Activated T-cell treated with anti-CD3 and anti-CD28 coated beads for 24 hours (primary cell): ENCODE measurements at places on chromosomes 11 and 22.

- peak; percentile 9 for DNase-seq
These were observed 12.6 kb upstream of the MAPK8IP1 start for GRCh38 chr11:45872651-45873356.

DNA sequence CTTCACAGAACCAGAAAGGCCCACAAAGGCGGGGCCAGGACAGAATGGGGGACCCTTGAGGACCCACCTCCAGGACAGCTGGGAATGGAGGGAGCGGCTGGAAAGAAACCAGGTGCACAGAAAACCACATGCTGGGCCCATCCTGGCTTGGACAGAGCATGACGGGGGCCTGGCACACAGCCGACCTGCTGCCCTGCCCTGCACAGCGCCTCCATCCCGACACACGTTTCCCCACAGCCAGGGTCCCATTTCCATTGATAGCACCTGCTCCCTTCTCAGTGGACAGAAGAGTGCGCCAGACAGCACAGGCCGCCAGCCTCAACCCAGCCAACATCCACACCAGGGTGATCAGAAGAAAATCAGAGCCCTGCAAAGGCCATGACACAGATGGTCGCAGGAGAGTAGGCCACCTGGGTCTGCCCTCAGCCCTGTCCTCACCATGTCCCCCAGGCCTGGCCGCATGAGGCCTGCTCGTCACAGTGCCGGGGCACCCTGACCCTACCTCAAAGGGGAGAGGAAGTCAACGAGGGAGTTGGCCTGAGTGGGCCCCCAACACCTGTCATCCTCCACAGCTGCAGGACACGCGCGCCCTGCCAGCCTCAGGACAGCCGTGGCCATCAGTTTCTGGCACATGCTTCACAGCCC lies 28.1 kb downstream of the BRD1 start:
- no peak for DNase-seq

GRCh38 chr11:69702769-69703452 lies 911 bp downstream of the FGF19 start:
- DNase-seq, result no peak

- no peak for DNase-seq
These were observed 36.7 kb downstream of the PPFIA1 start for GRCh38 chr11:70307176-70307575.

GRCh38 chr11:87879118-87879517 lies 296.1 kb downstream of the RAB38 start:
- no peak for DNase-seq

DNA sequence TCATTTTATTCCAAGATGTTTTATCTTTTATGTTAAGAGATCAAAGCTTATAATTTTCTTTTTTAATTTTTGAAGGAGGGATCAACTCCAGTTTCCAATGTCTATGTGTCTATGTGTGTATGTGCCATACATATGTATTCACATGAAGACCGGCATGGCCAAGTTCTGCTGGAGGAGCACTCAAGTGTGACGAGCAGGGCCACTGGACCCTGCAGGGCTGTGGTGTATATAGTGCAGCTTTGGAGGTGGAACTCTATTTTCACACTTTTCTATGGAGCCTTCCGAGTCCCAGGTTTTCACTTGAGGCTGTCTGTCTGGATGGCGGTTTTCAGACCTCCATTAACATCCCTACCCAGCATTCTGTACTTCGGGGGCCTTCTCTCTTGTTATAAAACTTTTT lies 36.5 kb upstream of the TTC12 start:
- DNase-seq, result no peak

- no peak for DNase-seq
These were observed 1115.6 kb upstream of the CNTN5 start for GRCh38 chr11:97905101-97905500.

GRCh38 chr11:70756756-70757155 lies 358.4 kb downstream of the CTTN start:
- no peak for DNase-seq

- no peak for DNase-seq
These were observed 2.2 kb downstream of the SLC35C1 start for GRCh38 chr11:45806937-45807791.

DNA sequence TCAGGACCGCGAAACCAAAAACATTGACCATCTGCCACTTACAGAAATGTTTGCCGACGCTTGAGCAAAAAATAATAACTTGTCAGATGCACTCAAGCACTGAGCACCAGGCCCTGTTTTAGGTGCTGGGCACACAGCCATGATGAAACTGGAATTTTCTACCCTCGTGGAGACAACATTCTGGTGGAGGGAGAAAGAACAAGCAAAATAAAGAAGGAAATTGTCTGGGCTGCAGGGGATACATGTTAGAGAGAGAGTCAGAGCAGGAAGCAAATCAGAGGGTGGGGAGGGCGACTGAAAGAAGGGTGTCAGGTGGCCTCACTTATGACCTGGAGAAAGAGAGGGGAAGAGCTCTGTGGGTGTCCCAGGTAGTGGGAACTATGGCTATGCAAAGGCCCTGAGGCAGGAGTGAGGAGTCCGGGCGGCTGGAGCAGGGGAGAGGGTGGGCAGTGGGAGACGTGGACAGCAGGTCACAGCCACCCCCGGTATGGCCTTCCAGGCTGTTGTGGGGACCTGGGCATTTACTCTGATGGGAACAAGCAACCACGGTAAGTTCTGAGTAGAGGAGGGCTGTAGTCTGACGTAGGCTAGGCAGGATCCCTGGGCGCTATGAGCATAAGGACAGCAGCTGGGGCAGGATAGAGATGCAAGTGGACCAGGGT lies 78.8 kb downstream of the MYEOV start:
- no peak for DNase-seq

DNA sequence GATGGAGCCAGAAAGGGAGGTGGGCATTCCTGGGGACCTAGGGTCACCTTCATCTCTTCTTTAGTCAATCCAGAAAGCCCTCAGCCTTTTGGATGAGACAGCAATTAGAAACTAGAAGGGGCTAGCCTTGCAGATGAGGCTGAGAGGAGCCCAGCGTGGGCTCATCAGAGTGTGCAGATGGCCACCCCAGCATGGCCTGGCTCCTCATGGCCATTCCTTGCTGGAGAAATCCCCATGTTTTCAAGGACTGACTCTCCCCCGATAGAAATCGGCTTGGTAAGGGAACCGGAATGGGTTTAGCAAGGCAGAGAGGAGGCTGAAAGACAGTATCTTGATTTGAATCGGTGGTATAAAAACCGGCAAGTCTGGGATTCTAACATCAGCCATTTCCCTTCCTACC lies 274.6 kb downstream of the BUD13 start:
- DNase-seq, result no peak

GRCh38 chr11:110410651-110411050 lies 19.1 kb upstream of the FDX1 start:
- DNase-seq, result no peak

- DNase-seq, result no peak
These were observed 12.6 kb downstream of the TNNT3 start for GRCh38 chr11:1932105-1932480.

DNA sequence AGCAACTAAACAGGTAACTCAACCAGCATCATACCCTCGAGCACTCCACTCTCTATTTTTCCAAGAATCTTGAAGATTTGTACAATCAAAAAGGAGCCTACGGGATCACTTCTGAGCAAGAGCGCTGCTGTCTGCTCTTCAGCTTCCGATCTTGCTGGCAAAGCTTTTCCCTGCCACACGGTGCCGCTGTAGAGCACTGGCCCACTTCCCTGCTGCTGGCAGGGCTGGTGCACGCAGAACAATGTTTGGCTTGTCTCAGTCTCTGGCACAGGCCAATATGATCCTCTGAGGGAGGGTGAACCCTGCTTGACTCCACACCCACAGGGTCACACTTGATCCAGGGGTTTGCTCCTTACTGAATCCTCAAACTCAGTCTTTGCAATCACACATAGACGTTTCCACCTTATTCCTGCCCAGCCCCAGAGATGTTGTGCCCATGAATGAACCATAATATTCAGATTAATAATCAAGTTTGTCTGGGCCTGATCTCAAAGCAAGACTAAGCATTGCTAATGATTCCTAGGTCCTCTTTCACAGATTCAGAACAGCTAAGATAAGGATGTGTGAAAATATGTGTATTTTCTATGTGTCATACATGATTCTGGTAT lies 536.6 kb downstream of the SOX6 start:
- peak; percentile 17 for DNase-seq

GRCh38 chr11:45278714-45279113 lies 7.4 kb downstream of the SYT13 start:
- no peak for DNase-seq

DNA sequence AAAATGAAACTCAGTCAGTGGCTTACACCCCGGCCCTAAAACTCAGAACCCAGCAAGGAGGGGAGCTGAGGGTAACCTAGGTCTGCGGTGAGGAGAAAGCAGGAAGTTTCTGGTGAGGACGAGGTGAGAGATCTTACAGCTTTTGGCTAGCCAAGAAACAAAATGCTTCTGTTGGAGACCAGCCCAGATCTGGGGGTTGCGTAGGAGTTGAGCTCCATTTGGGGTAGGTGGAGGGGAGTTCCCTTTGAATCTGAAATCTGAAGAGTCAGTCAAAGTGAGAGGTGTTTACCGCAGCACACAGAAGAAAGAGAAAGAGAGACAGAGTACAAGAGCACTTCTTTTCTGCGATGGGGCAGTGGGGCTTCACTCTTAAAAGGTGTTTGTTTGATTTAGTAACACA lies 29.6 kb downstream of the EHF start:
- peak; percentile 79 for DNase-seq

DNA sequence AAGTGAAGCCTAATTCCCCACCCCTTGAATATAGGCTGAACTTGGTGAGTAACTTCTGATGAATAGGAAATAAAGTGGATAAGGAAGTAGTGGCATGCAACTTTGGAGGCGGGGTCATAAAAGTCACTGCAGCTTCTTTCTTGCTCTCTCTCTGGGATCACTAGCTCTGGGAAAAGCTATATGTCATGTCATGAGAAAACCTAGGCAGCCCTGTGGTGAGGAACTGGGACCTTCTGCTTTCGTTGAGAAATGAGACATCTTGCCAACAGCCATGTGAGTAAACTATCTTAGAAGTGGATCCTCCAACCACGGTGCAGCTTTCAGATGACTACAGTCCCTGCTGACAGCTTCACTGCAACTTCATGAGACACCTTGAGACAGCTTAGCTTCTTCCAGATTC lies 15.7 kb downstream of the ZNF214 start:
- DNase-seq, result no peak

- no peak for DNase-seq
These were observed 30.8 kb downstream of the CCDC90B start for GRCh38 chr11:83255366-83255765.

GRCh38 chr11:12859872-12860657 lies 149.1 kb upstream of the RASSF10 start:
- DNase-seq, result no peak

- DNase-seq, result peak; percentile 8
These were observed 21.9 kb upstream of the POLD3 start for GRCh38 chr11:74570266-74571061.

DNA sequence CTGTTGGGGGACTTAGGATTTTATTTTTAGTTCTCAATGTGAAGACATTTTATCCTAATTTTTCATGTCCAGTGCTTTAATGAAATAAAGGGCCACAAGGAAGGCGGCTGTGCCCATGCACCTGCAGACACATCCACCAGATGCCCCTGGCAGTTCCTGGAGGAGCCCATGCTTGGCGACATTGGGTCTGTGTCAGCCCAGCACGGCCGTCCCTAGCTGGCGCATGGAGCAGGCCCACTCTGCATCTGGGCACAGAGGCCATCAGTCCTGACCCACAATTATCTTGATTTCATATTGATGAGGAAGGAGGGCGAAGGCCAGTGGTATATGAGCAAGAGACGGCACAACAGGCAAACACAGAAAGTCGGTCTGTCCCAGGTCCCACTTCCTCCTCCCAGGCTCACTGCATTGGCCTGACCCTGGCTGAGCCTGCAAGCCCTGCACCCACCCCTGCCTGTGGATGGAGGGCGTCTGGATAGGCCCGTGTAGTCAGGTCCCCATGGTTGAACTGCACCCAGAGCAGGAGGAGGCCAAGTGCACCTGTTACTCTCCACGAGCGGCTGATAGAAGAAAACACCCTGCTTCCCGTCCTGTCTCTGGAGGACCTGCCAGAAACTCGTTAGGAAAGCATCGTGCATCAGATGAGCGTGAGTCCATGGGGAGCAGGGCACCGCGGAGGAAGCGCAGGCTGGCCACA lies 296.9 kb downstream of the BRD1 start:
- no peak for DNase-seq

- no peak for DNase-seq
These were observed 155.1 kb downstream of the SPON1 start for GRCh38 chr11:14117632-14118031.

DNA sequence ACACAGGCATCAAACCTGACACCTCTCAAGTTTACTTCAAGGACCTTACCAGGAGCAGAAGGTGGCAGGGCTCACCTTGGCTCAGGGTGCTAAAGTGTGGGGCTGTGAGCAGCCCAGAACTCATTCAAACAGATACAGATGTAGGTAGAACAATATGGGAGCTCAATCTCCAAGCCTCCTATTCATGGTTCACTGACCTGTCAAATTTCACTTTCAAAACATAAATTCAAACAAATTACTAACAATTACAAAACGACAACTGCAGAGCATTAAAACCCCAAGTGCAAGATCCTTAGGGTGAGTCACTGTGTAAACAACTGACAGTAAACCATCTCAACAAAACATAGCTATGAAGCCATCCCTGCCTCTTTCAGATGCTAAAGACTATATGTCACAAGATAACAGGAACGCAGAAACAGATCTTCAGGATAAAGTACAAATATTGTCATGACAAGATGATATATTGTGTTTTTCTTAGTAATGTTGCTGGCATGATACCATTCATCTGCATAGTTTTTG lies 303.5 kb upstream of the ANO3 start:
- DNase-seq, result no peak

GRCh38 chr22:40499209-40499623 lies 128.8 kb downstream of the SGSM3 start:
- DNase-seq, result no peak

GRCh38 chr11:12110714-12111548 lies 541 bp downstream of the MICAL2 start:
- DNase-seq, result no peak

DNA sequence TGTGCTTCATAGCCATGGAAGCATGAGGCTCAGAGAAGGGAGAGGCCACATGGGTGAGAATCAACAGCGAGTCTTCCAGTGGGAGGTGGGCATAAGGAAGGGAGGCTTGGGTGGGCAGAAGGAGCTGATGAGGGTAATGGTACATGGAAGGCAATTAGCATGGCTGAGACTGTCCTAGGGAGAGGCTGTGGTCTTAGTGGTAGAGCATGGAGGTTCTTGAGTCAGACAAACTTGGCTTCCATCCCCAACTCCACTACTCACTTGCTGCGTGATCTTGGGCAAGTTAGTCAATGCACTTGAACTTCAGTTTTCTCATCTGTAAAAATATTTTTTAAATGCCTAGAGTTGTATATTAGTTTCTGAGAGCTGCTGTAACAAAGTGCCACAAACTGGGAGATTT lies 227.2 kb upstream of the E2F8 start:
- DNase-seq, result no peak

- DNase-seq, result no peak
These were observed 77.3 kb downstream of the YAP1 start for GRCh38 chr11:102187416-102188151.

DNA sequence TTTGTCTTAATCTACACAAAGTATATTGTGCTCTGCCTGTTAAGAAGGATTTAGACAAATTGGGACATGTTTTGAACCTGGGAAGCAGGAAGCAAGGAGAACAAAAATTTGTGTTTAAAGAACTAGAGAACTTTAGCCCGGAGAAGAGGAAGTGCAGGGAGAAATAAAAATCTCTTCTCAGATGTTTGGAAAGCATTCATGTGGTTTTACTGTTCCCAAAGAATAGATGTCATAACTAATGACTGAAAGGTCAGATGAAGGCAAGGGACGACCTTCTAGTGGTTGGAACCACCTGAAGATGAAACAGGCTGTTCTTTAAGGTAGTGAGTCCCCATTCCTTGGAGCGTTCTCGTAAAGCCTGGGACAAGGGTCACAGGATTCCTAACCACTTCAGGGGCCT lies 38.3 kb downstream of the IRAG1 start:
- no peak for DNase-seq

- DNase-seq, result no peak
These were observed 74.6 kb upstream of the FAT3 start for GRCh38 chr11:92149996-92150395.
